Muscle of back (tissue), 13 donors: ENCODE measurements at places on chromosomes 1 and 21.

DNA sequence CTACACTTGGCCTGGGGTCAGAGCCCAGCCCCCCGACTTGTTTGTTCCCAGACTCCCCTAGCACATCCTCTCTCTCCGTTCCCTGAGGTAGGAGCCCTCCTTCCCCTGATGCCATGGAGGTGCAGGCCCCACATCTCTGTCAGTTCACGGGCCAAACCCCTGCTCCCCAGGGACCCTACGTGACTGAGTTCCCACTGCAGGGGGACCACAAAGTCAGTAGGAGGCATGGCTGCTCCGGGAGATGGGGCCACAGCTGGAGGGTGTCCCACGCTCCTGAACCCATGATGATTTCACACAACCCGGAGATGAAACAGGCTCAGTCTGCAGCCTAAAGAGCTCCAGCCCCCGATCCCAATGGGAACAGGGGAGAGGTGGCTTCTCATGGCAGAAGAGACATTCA is 272.2 kb downstream of the NPHP4 start:
- DNase-seq = no peak

DNA sequence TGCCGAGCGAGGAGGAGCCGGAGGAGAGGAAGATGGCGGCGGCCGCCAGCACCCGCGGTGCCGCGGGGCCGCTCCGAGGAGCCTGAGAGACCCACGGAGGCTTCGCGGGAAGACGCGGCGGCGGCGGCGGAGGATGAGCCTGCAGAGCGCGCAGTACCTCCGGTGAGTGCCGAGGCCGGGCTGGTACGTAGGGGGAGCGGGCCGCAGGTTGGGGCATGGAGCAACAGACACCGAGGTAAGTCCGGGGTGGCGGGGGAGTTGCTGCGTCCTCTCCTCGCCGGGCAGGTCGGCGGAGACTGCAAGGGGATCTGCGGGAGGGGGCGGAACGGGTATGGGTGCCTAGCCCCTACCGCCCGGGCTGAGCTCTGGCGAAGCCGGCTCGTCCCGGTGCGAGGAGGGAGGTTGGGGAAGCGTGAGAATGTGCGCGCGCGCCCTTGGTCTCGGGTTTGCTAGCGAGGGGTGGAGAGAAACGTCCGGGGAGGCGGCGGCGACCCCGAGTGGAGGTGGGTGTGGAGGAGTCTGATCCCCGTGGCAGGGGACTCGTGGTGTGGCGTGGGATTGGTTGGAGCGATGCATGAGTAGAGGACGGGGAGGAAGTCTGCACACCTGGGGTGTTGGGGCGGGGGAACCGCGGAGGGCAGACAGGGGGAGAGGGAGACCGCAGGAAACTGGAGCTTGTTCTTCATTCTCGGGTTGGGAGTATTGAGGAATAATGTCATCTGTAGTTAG is at the start of gene SMG7:
Gene SMG7, plus strand, starts transcription at position 12 of the 729 bp plus-strand sequence. Its CDS starts 122 bp downstream, at position 134.
- DNase-seq = no peak

GRCh38 chr1:12482988-12483387 is 135.0 kb downstream of the DHRS3 start:
- no peak for DNase-seq

- DNase-seq = no peak
Measured at GRCh38 chr1:222064388-222065211, 322.7 kb upstream of the DUSP10 start.

DNA sequence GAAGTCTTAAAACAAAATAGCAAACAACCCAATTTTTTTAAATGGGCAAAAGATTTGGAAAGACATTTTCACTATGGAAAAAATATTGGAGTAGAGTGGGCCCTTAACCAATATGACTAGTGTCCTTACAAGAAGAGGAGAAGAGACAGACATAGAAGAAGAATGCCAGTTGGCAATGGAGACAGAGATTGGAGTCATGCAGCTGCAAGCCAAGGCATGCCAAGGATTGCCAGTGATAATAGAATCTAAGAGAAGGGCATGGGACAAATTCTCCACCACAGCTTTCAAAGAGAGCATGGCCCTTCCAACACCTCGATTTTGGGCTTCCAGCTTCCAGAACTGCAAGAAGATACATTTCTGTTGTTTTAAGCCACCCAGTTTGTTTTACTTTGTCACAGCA is 92.7 kb downstream of the RGS2 start:
- DNase-seq = no peak

- DNase-seq = no peak
Measured at GRCh38 chr1:84959294-84959693, 37.6 kb downstream of the MCOLN2 start.

GRCh38 chr1:12400027-12400693 is 170.3 kb downstream of the VPS13D start:
- DNase-seq = no peak

DNA sequence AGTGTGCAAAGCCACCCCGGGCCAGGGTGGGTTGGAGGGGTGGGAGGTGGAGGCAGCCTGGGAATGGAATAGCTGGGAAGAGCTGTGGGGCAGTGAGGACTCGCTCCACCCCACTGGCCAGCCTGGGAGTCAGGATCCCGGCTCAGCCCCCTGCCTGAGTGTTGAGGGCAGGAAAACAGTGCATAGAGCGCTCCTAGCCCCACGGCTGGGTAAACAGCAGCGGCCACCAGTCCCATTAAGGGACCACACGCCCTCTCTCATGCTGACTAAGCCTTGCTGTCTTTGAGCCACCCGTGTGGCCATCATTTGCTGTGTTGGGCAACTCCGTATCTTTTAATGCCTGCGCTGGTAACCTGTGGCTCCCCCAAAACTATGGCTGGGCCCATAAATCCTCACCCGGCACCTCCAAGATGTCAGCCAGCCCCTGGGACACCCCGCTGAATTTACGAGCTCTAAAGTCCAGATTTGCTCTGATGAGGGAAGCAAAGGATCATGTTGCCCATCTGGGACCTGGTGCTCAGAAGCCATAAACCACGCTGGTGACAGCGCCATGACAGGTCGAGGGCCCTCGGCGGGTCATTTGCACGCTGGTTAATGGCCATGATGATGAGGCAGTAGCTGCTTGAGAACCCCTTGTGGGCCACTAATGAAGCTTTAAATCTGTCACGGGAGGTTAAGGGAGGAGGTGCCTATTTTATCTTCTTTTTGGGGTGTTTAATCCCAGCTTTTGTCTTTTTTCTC is 34.9 kb downstream of the SYF2 start:
- DNase-seq = no peak

- no peak for DNase-seq
Measured at GRCh38 chr1:214136324-214136919, 144.5 kb upstream of the SMYD2 start.

DNA sequence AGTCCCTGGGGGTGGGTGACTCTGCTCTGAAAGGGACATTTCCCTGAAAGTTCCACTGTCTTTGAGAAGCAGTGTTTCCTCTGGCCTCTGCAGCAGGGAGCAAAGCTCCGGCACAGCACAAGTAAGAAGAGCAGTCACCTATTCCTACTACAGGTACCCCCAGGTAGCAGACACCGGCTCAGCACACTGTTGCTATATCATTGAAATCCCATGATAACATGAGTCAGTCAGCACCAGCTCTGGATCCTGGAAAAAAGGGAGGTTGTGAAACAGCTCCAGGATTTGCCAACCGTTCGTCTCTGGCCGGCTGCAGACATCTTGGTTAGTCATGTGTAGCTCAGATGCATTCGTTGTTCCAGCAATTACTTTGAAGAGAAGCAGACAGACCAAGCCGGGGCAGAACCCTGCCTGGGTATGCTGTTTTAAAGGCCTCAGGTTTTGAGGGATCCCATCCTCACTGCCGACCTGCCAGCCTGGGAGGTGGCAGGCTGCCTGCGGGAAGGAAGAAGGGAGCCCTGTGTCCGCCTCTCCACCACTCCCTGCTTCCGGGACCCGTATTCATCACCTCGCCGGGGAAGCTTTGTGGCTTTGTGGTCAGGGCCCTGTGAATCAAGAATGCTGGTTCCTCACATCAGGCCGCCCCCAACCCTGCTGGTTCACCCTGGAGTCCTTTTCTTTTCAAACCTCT is 139.2 kb downstream of the CLIC6 start:
- peak; percentile 81 for DNase-seq

DNA sequence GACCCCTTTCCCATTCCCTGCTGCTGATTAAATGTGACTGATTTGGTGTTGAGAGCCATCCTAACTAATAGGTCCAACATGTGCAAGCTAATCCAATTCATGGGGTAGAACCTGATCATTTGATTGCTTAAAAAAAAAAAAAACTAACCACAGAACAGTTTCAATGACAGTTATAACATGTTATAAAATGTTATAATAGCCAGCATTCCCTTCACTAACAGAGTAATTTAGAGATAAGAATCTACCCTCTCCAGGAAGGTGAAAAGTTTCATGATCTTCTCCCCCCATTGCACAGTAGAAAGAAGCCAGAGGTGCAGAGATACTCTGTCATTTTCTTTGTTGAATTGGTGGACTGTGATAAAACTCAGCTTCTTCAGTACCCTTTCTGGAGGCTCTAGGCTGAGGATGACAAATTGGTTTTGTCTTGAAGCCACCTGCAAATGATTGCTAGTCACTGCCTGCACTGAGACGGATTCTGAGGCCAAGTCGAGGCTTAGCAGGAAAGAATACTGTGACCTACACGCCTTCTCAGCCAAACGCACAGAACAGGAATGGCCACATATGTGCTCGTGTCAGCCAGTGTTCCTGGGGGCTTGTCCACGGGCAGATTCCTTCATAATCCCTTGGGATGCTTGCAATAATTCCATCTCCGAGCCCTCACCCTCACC is 215.7 kb upstream of the IRF2BP2 start:
- no peak for DNase-seq

GRCh38 chr1:93631626-93632365 is 49.8 kb downstream of the BCAR3 start:
- DNase-seq = no peak

- DNase-seq = no peak
Measured at GRCh38 chr1:113320272-113320671, 70.0 kb upstream of the MAGI3 start.

DNA sequence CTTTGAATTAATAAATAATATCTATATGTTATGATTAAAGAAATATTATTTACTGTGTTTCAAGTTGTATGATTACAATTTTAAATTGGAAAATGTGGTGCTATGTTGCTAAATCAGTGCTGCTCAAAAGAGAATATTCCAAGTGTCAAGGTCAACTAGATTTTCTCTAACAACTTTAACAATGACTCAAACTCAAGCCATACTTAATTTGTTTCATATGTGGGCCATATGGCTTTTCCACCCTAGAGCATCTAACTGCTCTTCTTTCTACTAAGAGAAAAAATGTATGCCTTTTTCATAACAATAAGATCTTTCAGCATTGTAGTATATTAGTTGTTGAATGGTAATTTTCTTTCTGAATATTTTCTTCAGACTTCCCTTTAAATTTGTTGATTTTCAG is 8.3 kb upstream of the SYT14 start:
- DNase-seq = no peak
